Natural killer cell (primary cell): ENCODE measurements at places on chromosomes 7 and 10. TPM values are rescaled to one million over a fixed set of nuclear protein-coding genes. Genes with fewer than 3 reads are reported as not detected.

- no peak for DNase-seq
These were observed 803 bp upstream of the STK31 start for GRCh38 chr7:23709081-23709750.

- DNase-seq: no peak
These were observed 41.2 kb downstream of the COL13A1 start for GRCh38 chr10:69842882-69843281.

GRCh38 chr10:17062009-17062408 is 67.6 kb downstream of the CUBN start:
- DNase-seq: no peak

DNA sequence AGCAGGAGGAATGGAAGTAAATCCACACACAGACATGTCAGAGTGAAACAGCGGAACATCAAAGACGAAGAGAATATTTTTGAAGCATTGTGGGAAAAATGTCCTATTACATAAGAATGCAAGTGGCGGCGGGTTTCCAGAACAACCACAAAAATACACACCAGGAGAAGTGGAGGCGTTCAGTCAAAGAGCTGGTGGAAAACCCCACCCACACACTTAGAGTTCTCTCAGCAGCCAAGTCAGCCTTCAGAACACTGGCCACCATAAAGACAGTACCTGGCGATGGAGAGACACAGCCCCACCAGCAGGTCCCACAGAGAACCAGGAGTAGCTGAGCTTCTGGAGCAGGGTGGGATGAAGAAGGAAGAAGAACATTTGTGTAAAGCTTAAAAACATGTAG is 23.7 kb downstream of the NKX6-2 start:
- DNase-seq: no peak

GRCh38 chr10:119689016-119689580 is 36.8 kb upstream of the INPP5F start:
- no peak for DNase-seq

Gene PSD
- 1.9 TPM for total RNA-seq

DNA sequence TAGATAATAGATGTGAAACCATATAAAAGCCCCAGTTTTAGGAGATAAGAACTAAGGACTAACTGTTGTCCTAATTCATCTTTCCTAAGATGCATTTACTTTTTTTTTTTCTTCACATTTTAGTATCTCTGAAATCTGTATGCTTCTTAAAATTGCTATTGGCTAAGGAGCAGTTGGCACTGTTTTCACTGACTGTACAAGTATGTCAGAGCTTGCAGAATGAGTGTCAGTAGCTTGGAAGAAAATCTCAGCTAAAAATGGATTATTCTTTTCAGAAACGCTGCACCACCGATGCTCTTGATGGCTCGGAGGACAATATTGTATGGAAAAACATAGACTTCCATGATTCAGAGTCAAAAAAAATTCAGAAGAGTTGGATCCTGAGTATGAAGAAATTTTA is 91.1 kb upstream of the DNAJB12 start:
- DNase-seq: no peak

Gene CDK1
- total RNA-seq: 1.1 TPM

Gene CALCR
- total RNA-seq: not detected

Gene ZNF488
- not detected for total RNA-seq

DNA sequence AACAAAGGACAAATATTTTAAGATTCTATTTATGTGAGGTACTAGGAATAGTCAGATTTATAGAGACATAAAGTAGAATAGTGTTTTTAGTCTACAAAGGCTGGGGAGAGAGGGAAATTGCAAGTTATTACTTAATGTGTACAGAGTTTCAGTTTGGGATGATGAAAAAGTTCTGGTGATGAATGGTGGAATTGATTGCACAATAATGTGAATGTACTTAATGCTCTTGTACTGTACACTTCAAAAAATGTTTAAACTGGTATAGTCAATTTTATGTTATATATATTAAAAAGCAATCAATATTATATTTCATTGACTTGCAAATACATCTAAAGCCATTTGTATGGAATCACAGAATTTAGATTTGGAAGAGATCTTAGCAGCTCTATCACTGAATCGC is 213.4 kb downstream of the PPP1R3A start:
- DNase-seq: no peak

DNA sequence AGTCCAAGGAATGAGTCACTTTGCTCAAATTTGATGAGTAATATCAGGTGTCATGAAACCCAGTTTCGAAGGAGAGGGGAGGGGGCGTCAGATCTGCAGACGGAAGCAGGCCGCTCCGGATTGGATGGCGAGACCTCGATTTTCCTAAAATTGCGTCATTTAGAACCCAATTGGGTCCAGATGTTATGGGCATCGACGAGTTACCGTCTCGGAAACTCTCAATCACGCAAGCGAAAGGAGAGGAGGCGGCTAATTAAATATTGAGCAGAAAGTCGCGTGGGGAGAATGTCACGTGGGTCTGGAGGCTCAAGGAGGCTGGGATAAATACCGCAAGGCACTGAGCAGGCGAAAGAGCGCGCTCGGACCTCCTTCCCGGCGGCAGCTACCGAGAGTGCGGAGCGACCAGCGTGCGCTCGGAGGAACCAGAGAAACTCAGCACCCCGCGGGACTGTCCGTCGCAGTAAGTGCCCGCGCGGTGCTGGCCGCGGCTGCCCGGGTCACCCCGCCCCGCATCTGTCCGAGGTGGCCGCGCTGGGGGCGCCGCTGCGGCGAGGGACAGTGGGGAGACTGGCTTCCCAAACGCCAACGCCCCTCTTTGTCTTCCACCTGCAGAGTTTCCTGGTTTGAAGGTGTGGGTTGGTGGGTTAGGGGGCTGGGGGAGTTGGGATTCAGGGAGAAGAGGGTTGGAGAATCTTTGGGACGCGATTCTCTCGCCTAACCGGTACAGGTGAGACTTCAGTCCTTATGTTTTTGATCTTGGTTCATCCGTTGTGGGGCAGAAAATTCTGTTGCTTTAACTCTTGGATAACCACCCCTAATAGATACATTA is at the start of gene TAC1:
TSS of gene TAC1 (plus strand) at position 351 of the 829 bp plus-strand sequence. CDS start 527 bp downstream, outside the sequence.
- DNase-seq: no peak

DNA sequence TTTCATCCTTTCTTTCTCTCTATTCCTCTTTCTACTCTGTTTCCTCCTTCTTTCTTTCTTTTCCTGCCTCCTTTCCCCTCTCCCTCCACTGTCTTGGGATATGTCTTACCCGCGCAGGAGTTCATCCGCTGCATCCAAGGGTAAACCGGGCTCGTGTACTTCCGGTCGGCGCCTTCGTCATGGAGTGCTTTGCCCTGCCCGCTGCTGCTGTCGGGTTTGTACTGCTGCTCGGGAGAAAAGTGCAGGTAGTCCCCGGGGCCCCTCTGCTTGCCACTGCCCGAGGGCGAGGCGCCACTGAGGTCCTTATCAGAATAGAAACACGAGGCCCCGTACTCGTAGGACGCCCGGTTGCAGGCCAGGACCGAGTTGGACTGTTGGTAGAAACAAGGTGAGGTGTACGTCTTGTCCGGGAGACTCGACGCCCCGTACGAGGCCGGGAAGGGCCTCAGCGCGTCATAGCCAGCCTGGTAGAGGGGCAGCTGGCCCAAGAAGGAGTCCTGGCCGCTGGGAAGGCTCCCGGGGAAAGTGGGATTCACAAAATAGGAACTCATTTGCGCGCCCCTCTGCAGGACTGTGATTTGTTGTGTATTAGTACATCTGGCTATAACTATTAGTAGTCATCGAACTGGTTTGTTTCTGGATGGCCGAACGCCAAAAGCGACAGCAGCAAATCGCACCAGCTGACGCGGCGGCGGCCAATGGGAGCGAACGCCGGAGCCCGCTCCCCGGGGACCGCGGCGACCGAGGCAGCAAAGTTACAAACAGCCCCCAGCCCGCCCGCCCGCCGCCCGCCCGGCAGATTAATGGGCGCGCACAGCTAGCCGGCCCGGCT is at the start of gene HOXA6:
TSS of gene HOXA6 (minus strand) at position 576 of the 832 bp plus-strand sequence. CDS start at position 551, 25 bp downstream.
- DNase-seq: no peak

Gene HOGA1
- not detected for total RNA-seq

Gene HYCC1
- 44.8 TPM for total RNA-seq

DNA sequence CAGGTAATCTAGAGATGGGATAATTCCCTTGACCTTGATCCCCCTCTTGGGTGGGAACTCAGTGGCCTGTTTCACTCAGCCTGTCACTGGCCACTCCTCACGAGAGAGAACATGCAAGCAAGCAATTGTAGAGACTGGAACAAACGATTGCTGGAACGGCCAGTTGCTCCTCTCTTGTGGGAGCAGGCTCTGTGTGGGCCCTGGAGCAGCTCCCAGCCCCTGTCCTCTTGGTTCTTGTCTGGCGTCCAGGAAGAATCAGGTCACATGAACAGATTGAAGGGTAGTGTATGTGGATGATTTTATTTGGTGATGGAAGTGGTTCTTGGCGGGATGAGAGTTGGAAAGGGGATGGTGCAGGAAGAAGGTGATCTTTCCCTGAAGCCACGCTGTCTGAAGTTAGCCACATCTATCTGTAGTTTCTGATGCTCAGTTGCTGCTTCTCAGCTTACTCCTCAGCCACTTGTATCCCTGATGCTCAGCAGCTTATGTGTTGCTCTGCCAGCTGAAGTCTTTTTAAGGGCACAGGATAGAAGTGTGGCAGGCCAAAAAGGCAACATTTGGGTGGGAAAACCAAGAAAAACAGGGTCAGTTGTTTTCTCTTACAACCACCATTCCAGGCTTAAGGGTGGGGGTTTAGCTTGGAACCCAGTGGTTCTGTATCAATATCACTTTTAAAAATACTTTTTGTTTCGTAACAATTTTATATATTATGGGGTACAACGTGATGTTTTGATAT is 15.9 kb downstream of the RNF133 start:
- DNase-seq: no peak

Gene CLRN3
- not detected for total RNA-seq

Gene ARHGEF5
- 2.1 TPM for total RNA-seq

DNA sequence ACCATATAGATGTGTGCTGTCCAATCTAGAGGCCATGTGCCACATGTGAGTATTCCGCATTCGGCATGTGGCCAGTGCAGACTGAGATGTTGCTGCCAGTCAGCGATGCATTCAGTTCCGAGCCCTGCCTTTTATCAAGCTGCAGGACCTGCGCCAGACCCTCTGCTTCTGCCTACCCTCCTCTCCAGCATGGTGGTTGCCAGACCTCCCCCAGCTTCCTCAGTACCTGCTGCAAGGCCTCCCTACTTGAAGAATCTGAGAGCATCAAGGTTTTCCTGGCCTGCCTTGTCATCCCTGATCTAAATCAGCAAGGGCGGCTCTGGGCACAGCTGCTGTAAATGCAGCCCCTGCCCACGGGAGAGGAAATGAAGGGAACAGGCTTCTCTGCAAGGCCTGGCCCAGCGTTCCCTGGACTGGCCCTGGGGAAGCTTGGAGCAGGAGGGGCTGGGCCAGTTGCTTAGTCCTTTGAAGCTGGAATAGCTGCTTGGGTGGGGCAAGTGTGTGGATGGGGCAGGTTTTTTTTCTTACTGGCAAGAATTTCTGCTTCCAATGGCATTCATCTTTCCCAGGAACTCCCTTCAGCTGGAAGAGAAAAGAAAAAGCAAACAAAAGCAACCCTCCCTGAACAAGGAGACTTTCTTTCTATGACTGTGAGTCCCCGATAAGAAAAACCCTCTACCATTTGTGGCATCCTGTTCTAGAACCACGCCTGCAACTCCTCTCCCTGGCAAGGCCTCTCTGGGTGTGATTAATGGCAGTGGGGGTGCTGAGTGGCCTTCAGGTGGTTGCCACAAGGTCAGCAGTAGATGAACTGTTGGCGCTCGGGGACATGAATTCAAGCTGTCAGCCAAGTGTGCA is 93.0 kb downstream of the NHLRC2 start:
- DNase-seq: no peak

GRCh38 chr10:101903827-101904550 is 60.4 kb upstream of the KCNIP2 start:
- no peak for DNase-seq

GRCh38 chr10:123154711-123155505 is 706 bp downstream of the BUB3 start:
- peak; percentile 21 for DNase-seq

Gene LRMDA
- 1.4 TPM for total RNA-seq

GRCh38 chr7:124251636-124252035 is 218.8 kb upstream of the TMEM229A start:
- no peak for DNase-seq

Gene OR2A1
- not detected for total RNA-seq

DNA sequence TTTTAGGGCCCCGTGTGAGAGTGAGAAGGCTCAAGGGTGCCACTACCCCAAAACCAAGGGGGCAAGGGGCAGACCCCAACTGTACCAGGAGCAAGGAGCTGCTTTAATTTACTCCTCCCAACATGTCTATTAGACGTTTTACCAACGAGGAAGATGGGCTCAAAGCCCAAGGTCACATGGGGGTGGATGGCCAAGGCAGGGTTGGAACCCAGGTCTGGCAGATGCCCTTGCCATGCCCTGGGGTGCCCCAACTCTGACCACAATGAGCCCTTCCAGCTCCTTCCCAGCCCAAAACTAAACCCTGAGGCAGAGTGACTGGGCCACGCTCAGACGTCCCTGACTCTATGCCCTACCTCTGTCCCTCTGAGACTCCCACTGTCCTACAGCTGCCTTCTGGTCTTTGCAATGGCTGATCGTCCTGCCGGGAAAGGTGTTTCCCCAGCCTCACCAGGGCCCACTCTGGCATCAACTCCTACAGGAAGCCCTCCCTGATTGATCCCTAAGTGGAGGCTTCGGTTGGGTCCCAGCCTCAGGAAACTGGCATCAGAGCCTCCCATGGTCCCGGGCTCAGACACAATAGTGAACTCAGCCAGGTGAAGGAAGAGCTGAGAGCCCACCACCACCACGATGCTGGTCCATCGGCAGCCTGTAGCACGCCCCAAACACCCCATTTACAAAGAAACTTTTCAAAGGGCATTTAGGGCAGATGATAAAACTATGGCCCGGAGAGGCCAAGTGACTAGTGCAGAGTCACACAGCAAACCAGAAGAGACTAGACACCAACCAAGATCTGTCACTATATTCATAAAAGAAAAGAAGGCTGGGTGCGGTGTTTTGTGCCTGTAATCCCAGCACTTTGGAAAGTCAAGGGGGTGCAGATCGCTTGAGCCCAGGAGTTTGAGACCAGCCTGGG is 60.2 kb upstream of the MYL10 start:
- no peak for DNase-seq

GRCh38 chr7:136114966-136115762 is 138.0 kb upstream of the MTPN start:
- peak; percentile 35 for DNase-seq

GRCh38 chr10:63206997-63207811 is 74.1 kb downstream of the NRBF2 start:
- no peak for DNase-seq

Gene IL15RA
- total RNA-seq: 11.3 TPM

Gene C10orf90
- total RNA-seq: not detected

GRCh38 chr10:100970076-100970913 is 991 bp downstream of the SEMA4G start:
- DNase-seq: peak; percentile 66

Gene FAM20C
- total RNA-seq: 3.9 TPM

DNA sequence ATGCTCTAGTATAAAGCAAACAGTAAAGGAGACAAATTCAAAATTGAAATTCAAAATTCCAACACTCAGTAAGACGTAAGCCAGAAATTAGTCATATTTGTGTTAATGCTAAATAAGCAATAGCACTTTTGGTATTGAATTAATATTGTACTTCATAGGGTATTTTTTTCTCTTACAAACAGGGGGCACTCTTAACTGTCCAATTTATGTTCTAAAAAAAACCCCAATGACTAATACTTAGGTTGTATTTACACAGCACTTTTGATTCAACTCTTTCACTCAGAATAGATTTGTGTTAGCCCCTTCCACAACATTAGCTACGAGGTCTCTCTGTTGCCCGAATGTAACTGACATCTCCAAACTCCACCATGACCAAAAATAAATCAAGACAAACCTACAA is 284.9 kb upstream of the COBL start:
- no peak for DNase-seq

Gene COBL
- not detected for total RNA-seq

- DNase-seq: no peak
These were observed 160.0 kb upstream of the PCDH15 start for GRCh38 chr10:54961040-54961439.

- no peak for DNase-seq
These were observed 3.9 kb upstream of the ATP6V0E2 start for GRCh38 chr7:149869867-149870266.
